Activated CD8-positive, alpha-beta memory T cell treated with anti-CD3 and anti-CD28 coated beads, Interleukin-2, amount 10 ng/mL, durations not matched to agents 7 days and 5 days (primary cell): ENCODE measurements at places on chromosomes 2 and 18.

DNA sequence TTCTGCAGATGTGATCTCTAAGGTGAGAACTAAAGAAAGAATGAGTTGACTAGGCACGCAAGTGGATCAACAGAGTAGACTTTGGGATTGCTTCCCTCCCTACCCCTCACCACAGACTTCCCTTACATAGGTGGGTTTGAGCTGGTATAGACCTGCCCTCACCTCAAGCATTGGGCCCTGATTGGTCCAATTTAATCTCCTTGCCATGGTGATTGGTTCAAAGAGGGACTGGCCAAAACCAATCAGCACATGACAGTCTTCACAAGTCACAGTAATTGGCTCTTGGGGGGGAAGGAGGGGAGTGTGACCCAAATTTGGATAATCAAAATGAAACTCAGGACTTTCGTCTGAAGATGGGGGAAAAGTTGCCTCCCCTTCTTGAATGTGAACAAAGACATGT, 36.6 kb upstream of the LNPK start:
- no peak overlapping the region for H3K27ac ChIP-seq
- DNase-seq: no peak
- H3K4me1 ChIP-seq: no peaks in the 10 kb centered on the region

- peak overlapping the region; percentile 89 for H3K27ac ChIP-seq
- peaks cover 21% of the 10 kb centered on the region for H3K4me1 ChIP-seq
- no peak for DNase-seq
- no peaks in the 10 kb centered on the region for H3K27me3 ChIP-seq
- H3K36me3 ChIP-seq: peaks cover 9% of the 10 kb centered on the region
These were observed 67.0 kb downstream of the SP3 start for GRCh38 chr2:173898178-173898668.

GRCh38 chr18:70705831-70706416, 417.1 kb downstream of the SOCS6 start:
- DNase-seq: no peak
- no peak overlapping the region for H3K27ac ChIP-seq
- no peak overlapping the region for H3K4me3 ChIP-seq
- H3K27me3 ChIP-seq: no peaks in the 10 kb centered on the region
- no peaks in the 10 kb centered on the region for H3K36me3 ChIP-seq

- H3K27me3 ChIP-seq: no peaks in the 10 kb centered on the region
- H3K4me3 ChIP-seq: no peak overlapping the region
- H3K36me3 ChIP-seq: peaks cover 24% of the 10 kb centered on the region
- no peaks in the 10 kb centered on the region for H3K4me1 ChIP-seq
- no peak overlapping the region for H3K27ac ChIP-seq
These were observed 120.2 kb downstream of the FEZ2 start for GRCh38 chr2:36477746-36478145.

DNA sequence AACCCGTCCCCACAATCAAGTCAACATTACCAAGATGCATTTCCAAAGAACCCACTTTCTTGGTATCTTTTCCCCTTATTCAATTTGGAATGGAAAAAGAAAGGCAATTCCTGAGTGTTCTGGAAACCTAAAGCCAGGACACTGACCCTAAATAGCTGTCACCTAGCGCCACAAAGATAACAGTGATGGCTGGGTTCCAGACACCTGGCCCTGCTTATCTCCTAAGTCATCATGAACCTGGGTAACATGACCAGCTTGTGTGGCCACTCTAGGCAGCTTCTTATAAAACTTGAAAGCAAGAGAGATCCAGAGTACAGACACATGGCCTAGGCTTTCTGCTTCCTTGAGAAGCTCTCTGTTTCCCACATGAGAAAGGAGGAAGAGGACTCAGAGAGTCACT, 95.4 kb downstream of the BOD1L2 start:
- no peak overlapping the region for H3K27ac ChIP-seq
- no peak overlapping the region for H3K4me3 ChIP-seq
- no peak for DNase-seq
- no peaks in the 10 kb centered on the region for H3K4me1 ChIP-seq

DNA sequence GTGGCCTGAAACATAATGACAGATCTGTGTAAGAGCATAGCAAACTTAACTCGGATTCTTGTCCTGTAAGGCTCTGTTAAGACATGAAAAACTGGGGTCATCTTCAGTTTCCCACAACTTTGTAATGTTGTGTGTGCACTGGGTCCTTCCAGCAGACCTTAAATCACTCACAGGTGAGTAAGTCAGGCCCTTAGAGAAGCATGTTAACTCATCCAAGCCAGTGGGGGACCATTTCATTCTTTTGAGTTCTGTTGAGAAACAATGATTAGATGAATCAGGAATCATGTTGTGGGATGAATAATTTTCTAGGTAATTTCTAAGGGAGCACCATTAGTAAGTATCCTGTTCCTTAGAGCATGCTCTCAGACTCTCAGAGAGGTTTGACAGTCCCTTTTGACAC, 167.1 kb downstream of the ESCO1 start:
- H3K27me3 ChIP-seq: peaks cover 13% of the 10 kb centered on the region
- DNase-seq: no peak
- H3K4me1 ChIP-seq: no peaks in the 10 kb centered on the region
- no peaks in the 10 kb centered on the region for H3K36me3 ChIP-seq
- no peak overlapping the region for H3K27ac ChIP-seq

- DNase-seq: no peak
- no peak overlapping the region for H3K4me3 ChIP-seq
- H3K27me3 ChIP-seq: no peaks in the 10 kb centered on the region
- H3K4me1 ChIP-seq: peaks cover 40% of the 10 kb centered on the region
These were observed 138.6 kb downstream of the B3GNT2 start for GRCh38 chr2:62334440-62335058.

- DNase-seq: peak; percentile 30
- no peaks in the 10 kb centered on the region for H3K36me3 ChIP-seq
- peaks cover 17% of the 10 kb centered on the region for H3K27me3 ChIP-seq
- no peak overlapping the region for H3K4me3 ChIP-seq
- H3K4me1 ChIP-seq: no peaks in the 10 kb centered on the region
These were observed 8.2 kb upstream of the GAREM2 start for GRCh38 chr2:26164641-26165211.

- no peak overlapping the region for H3K4me3 ChIP-seq
- peaks cover 7% of the 10 kb centered on the region for H3K36me3 ChIP-seq
- no peak overlapping the region for H3K27ac ChIP-seq
These were observed 42.4 kb downstream of the IL1RL2 start for GRCh38 chr2:102229141-102229769.

DNA sequence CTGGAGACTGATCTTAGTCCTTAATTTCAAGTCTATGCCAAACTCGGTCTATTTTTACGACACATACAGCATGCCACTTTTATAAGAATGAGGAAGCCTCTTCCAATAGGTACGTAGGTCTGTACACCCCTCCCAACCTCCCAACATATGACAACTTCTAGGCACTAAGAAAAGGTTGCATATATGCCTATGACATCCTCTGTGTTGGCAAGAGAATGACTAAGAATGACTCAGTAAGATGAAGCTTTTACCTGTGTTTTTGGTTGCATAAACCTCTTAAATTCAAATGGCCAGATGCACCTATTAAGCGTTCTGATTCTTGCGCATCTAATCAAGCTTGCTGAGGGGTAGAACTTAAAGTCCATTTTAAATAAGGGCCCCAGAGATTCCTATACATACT, 586.4 kb upstream of the ZEB2 start:
- no peak for DNase-seq
- peaks cover 7% of the 10 kb centered on the region for H3K27me3 ChIP-seq
- no peak overlapping the region for H3K27ac ChIP-seq
- no peak overlapping the region for H3K4me3 ChIP-seq

- H3K4me1 ChIP-seq: no peaks in the 10 kb centered on the region
- no peaks in the 10 kb centered on the region for H3K36me3 ChIP-seq
- no peak overlapping the region for H3K4me3 ChIP-seq
- H3K27me3 ChIP-seq: peaks cover 26% of the 10 kb centered on the region
These were observed 172.6 kb upstream of the BCL2L11 start for GRCh38 chr2:110948027-110948674.

DNA sequence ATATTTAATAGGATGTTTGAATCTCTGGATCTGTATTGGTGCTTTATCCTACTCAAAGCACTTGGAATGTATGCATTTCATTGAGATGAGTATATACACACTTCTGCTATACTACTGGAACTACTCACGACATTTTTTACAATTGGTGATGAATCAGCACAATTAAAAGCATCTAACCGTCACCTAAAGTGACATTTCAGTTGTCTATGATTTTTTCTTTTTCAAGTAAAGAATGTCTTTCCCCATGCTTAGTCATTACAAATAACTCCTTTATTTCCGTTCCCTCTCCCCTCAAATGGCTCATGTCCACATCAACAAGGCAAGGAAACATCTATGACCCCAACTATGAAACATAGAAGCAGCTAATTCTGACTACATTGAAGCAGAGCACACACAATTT, 77.3 kb downstream of the CLIP4 start:
- no peak overlapping the region for H3K27ac ChIP-seq
- no peak overlapping the region for H3K4me3 ChIP-seq
- peaks cover 8% of the 10 kb centered on the region for H3K36me3 ChIP-seq
- no peaks in the 10 kb centered on the region for H3K27me3 ChIP-seq
- no peak for DNase-seq

DNA sequence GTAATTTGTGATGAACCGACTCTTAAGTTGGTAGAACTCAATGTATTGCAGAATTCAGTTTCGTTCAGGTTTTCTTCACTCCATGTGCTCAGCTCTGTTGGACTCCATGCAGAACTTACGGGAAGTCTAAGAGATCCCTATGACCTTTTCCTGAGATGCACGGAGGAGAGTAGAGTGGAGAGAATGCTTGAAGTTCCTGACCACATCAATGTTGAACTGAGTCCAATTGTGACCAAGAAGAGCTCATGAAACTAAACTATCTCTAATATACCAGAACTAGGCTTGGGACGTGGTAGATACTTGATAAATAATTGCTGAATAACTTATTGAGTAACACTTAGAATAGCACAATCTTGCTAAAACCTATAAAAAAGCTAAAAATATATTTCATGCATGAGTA, 47.2 kb downstream of the TMEM178A start:
- H3K36me3 ChIP-seq: no peaks in the 10 kb centered on the region
- no peaks in the 10 kb centered on the region for H3K4me1 ChIP-seq
- no peak overlapping the region for H3K27ac ChIP-seq
- no peak overlapping the region for H3K4me3 ChIP-seq
- peaks cover 34% of the 10 kb centered on the region for H3K27me3 ChIP-seq

- no peak overlapping the region for H3K27ac ChIP-seq
- no peaks in the 10 kb centered on the region for H3K36me3 ChIP-seq
- DNase-seq: no peak
- no peak overlapping the region for H3K4me3 ChIP-seq
- H3K4me1 ChIP-seq: no peaks in the 10 kb centered on the region
These were observed 341.3 kb downstream of the MYCN start for GRCh38 chr2:16281451-16282335.

DNA sequence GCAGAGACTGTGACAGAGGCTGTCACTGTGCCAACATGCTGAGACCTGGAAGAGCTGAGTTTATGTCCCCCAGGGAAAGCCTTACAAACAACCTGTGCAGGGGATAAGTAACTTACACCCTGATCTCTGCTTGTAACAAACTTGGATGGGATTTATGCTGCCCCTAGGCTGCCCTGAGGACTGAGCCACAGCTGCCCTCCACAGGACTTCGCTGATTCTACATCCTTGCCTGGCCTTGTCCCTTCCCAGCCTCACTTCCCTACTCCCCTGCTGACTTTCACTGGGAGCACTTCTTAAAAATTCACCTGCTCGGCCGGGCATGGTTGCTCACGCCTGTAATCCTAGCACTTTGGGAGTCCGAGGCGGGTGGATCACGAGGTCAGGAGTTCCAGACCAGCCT, 45.9 kb upstream of the ASAP2 start:
- no peaks in the 10 kb centered on the region for H3K36me3 ChIP-seq
- H3K27me3 ChIP-seq: peaks cover 3% of the 10 kb centered on the region
- no peaks in the 10 kb centered on the region for H3K4me1 ChIP-seq
- H3K27ac ChIP-seq: no peak overlapping the region

DNA sequence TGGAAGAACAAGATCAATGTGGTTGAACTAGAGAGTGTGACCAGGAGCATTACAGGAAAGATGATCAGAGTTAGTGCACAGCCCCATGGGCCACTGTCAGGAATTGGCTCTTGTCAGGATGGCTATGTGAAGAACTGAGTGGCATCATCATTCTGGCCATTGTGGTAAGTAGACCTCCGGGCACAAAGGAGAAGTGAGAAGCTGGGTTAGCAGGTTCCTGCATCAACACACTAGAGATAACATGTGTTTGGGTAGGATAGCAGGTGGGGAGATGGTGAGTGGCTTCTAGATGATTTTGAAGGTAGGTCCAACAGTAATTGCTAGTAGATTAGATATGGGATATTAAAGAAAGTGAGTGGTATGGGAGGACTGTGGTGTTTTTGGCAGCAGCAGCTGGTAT, 408.2 kb downstream of the TSN start:
- no peak for DNase-seq
- no peak overlapping the region for H3K4me3 ChIP-seq
- H3K27ac ChIP-seq: no peak overlapping the region
- no peaks in the 10 kb centered on the region for H3K4me1 ChIP-seq

DNA sequence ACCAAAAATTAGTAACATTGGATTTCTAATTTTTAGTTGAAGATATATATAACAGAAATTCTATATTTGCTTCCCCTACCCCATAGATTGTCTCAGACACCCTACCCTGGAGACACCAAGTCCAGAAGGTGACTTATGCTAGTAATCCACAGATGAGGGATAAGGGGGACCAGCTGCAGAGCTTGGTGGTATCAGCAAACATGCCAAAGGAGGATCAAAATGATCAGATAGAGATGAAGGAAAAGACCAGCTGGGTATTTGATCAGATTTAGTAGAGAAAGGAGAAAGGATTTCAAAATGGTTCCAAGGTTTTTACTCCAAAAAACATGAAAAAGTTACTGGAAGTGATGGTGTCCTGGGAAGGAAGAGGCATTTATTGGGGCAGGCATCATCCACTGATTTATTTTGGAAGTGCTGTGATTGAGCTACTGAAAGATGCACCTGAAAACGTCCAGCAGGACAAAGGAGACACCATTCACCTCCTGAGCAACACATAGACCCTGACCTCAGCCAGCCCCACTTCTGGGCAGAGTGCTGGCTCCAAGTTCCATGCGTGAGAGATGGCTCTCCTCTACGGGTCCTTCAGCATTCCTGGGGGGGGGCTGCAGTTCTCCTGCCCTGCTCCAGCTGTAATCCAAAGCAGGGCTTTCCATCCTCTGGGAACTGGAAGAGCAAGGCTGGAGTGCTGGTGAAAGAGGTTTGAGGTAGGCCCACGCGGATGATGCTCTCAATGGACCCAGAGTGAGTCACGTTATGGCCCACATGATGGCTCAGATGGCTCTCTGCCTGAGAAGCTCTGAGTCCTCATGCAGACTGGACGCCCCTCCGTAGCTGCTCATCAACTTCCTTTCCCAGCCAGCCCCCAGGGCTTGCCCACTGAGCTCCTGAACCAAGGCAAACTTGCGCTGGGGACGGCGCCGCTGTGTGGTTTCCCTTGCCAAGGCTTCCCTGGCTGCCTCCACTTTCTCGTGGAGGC, 3.7 kb upstream of the LRRFIP1 start:
- no peak for DNase-seq
- no peak overlapping the region for H3K4me3 ChIP-seq
- peaks cover 46% of the 10 kb centered on the region for H3K27me3 ChIP-seq
- no peaks in the 10 kb centered on the region for H3K36me3 ChIP-seq
- no peak overlapping the region for H3K27ac ChIP-seq

GRCh38 chr2:108454440-108454839, 5.4 kb downstream of the GCC2 start:
- H3K27ac ChIP-seq: no peak overlapping the region
- H3K36me3 ChIP-seq: peaks cover 65% of the 10 kb centered on the region
- H3K4me3 ChIP-seq: no peak overlapping the region
- peaks cover 32% of the 10 kb centered on the region for H3K4me1 ChIP-seq
- no peaks in the 10 kb centered on the region for H3K27me3 ChIP-seq
- DNase-seq: no peak
